ENCODE measurements at places on chromosomes 2 and 18. TPM values are rescaled to one million over a fixed set of nuclear protein-coding genes. Genes with fewer than 3 reads are reported as not detected.

DNA sequence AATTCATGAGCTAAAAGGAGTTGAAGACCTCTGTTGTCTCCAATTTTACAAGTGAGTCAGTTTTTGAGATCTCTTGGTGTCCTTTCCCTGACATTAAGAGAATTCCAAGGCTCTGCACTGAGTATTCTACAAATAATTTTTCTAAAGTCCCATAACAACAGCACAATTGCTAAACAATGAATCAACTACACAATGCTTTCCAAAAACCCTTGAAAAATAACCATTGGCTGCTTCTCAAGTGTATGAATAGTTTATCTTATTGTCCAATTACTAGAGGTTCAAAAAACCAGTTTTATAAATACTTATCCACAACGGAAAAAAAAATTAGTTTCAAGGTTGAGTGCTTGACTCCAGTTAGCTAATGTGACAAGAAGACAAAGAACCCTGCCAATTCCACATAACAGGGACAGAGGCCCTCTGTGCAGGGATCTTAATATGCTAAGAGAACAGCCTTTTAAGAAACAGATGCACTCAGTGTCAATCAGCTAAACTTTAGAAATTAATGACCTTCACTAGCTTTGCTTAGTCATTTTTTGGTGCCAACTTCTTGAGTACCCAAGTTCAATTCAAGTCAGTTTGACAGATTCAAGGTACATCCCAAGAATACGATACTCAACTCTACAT lies 266.6 kb upstream of the CYP26B1 start:
- no peak for DNase-seq

DNA sequence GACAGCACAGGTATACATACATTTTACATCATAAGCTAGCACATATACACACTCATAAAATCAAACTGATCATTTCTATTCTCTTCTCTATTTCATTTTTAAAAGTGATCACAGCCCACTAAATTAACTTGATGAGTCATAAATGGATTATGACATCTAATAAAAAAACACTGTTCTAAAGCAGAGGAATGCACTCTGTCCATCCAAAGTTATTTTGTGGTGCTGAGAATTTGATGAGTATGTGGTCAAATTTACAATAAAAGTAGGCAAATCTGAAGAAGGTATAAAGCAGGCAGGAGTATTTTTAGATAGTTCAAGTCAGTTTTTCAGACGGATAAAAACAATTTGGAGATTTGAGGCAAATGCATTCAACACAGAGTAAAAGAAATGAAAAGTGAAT lies 104.4 kb downstream of the NOL4 start:
- DNase-seq, result no peak

DNA sequence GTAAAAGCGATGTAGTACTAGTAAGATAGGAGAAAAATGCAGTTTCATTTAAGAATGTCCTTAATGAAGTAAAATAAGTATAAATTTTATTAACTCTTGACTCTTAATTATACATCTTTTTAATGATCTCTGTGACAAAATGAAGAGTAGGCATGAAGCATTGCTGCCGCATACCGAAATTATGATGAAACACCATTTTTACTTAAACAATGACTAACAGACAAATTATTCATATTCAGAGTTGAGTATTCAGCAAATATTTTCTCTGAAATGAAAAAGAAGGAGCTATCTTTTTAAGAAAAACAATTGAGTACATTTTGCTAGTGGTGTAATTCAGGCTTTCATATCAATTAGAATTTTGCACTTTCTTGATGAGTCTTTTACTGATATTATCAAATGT lies 150.6 kb upstream of the DOCK10 start:
- no peak for DNase-seq

GRCh38 chr2:11332596-11332995 lies 11.8 kb downstream of the ROCK2 start:
- DNase-seq, result no peak

The DSEL gene
- 1.9 TPM for polyA plus RNA-seq

The CDCA7 gene
- polyA plus RNA-seq, result 0.19 TPM

The ABCB11 gene
- 0.04 TPM for polyA plus RNA-seq

DNA sequence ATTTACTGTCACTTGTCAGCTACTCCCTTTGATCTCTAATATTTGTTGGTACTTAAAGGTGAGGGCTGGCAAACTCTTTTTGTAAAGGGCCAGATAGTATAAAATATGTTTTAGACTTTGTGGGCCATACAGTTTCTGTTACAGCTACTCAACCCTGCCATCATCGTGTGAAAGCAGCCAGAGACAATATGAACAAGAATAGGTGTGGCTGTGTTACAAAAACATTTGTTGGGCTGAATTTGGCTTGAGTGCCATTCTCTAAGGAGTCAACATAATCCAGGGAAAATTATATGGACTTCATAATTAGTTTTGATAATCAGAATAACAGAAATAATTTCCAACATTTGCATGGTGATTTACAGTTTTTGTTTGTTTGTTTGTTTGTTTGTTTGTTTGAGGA lies 190.6 kb downstream of the LTBP1 start:
- DNase-seq, result no peak

DNA sequence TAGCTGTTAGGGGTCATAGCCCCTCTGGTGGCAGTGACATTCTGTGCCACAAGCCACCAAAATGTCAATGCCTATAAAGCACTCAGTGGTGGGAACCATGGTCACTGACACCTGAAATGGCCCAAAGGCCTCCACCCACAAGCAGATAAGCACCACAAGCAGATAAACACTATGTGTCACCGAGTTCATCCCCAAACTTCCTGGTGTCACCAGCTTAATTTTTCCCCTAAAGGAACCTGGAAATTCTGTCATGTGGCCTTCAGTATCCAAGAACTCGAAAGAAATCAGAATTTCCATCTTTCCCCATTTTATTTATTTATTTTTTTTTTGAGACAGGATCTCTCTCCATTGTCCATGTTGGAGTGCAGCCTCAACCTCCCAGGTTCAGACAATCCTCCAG lies 3.6 kb upstream of the TPRKB start:
- no peak for DNase-seq

GRCh38 chr18:9380101-9380500 lies 45.5 kb downstream of the TWSG1 start:
- no peak for DNase-seq

GRCh38 chr2:176177580-176178037 lies 10.9 kb upstream of the HOXD1 start:
- DNase-seq, result no peak

DNA sequence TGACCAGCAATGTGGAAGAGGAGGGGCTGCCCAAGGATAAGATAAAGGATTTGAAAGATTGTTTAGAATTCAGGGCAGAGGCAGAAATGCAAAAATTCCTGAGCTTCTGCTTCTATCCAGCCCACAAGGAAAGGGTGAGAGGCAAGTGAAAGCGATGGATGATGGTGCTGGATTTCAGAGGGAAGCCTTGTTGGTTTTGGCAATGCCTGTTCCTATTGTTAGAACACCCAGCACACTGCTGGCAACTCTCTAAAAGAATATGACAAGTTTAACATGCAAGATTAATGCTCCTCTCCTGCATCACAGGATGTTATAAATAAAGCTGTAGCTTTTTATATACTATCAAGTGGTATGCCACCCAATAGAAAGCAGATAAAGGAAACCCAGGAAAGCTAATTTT lies 92.6 kb downstream of the ZNF385B start:
- DNase-seq, result no peak

The GPR45 gene
- polyA plus RNA-seq, result not detected
